ENCODE measurements at places on chromosomes 11 and 22.
A peak's percentile ranks its signal among the peaks of the same experiment; 100 is the strongest.

- no peak for DNase-seq
Observed at GRCh38 chr22:27856386-27856785, 54.8 kb upstream of the MN1 start.

DNA sequence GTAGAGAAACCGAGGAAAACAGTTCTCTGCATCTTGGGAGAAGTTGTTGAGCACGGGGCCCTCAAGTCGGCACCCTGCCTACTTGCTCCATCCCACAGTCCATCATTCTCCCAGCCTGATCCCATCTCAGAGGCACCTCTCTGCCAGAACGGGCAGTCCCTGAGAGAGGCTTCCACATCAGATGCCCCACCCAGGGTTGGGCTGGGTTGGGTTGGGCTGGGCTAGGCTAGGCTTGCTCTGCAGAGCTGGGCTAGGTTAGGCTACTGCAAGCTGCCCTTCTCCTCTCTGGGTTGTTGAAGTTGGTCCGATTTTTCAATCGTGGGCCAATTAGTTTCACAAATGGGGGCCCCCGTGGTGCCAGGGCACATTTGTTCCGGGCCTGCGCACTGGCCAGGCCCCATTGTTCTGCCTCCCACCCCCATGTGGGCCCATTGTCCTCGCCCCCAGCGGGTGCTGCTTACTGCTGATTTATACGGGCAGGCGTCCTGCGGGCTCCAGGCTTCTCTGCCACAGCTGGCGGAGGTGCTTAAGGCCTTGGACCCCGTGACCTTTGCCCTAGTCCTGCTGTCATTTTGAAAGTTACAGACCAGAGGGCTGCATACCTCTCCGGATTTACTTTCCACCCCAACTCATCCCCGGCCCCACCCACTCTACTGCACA lies 63.7 kb upstream of the NNMT start:
- DNase-seq = no peak

DNA sequence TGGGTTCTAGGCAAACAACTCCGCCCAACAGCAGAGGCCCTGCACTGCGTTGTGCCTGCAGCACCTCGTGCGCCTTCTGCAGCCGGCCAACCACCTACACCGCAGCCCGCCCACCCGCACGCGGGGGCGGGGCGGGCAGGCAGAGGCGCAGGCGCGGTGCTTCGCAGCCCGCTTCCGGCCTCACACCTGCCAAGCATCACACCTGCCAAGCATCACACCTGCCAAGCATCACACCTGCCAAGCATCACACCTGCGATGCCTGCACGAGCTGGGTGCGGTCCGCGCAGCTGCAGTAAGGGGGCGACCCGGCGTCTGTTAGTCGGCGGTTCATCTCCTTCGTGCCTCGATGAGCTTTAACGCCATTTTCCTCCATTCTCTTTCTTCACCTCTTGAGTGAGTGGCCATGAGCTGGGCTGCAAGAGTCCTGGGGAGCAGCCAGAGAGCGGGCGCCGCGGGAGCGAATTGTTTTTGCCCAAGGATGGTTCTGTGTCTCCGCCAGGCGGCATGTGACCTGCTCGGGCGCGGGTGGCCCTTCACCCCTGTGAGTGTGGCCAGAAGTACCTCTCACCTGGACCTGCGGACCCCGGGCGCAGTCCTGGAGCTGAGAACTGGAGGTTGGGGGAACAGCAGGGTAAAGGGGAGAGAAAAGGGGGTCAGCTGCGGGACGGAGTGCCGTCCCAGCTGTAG lies at the start of gene LDHAL6A:
TSS of gene LDHAL6A (plus strand) at position 171 of the 687 bp plus-strand sequence. CDS start 825 bp downstream, outside the sequence.
- no peak for DNase-seq

- no peak for DNase-seq
Observed at GRCh38 chr11:44749189-44749588, 22.4 kb downstream of the TSPAN18 start.

DNA sequence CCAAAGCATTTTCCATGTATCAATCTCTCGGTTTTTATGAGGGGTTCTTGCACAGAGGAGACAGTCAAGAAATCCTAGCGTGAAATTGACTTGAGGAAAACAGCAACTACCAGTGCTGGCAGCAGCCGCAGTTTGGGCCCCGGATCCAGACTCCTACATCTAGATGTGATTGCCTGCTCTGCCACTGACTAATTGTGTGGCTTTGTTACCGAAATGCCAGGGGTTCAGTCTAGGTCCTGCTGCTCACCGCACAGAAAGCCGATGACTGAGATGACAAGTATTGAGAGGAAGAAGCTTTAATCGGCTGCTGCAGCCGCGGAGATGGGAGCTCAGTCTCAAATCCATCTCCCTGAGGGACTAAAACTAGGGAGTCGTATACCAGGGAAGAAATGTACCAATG lies 8.2 kb upstream of the GLB1L3 start:
- no peak for DNase-seq

GRCh38 chr11:74017631-74018030 lies 8.7 kb upstream of the UCP3 start:
- DNase-seq = no peak

DNA sequence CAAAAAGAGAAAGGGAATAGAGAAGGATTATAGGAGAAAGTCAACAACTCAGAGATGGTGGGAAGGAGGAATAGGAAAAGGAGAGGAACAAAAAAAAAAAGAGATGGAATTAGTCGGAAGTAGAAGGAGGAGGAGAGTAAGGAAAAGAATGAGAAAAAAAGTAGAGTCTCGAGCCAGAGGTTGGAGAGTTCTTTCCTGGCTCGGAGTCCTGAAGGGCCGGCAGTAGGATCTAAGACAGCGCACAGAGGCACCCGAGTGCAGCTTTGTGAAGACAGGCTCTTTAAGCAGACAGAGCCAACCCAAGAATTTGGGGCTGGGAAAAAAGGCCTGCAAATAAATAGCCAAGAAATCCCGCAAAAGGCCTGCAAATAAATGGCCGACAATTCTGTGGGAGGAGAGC lies 170.4 kb upstream of the CCDC90B start:
- no peak for DNase-seq

GRCh38 chr11:34634694-34635062 lies 13.8 kb downstream of the EHF start:
- DNase-seq = no peak

DNA sequence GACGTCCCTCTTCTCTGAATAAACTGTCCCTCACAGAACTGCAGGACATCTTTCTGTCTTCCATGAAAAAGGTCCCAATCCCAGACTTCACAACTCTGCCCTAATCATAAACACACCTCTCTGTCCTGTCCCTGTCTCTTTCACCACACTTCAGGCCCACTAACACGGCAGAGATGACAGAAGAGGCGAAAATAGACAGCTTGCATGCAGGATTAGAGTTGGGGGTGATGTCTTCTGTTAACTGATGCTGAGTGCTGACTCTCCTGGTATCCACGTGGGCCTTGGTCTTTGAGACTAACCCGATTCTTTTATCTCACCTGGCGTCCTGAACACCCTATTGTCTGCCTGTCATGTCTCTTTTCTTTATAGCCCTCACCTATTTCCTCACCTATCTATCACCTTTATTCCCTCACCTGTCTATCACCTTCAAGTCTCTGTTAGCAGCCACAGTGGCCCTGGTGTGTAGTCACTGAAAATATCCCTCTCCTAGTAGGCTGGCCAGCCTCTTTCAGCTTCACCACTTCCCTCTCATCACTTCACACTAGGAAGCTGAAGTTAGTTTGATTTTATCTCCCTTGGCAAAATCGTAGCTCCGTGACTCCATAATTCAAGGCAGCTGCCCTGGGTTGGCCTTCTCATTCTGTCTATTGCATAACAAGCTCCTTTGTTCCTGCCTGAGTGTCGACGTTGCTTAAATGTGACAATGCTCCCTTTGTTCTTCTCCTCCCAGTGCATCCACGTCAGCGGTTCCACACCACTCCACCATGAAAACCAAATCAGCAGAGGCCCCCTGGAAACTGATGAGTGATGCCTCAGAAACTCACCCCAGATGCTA lies 30.6 kb upstream of the DRD2 start:
- no peak for DNase-seq

DNA sequence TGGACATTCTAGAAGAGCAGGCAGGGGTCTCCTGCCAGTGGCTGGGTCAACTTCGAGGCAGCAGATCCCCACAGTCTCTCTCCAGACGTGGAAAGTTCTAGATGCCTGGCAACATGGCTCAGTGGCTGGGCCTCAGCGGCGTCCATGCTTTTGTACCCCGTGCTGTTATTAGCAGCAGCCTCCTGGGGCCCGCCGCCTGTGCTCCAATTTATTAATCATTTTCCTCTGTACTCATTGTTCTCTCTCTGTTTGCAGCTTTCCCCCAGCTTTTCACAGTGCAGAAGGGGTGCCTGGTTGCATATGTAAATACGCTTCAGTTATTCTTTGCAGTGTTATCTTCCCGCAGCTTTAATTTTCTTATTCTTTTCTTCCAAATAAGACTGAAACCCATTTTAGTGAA lies 515.1 kb downstream of the TBC1D22A start:
- no peak for DNase-seq

- peak; percentile 67 for DNase-seq
Observed at GRCh38 chr11:57604296-57605027, 7.0 kb downstream of the SERPING1 start.

DNA sequence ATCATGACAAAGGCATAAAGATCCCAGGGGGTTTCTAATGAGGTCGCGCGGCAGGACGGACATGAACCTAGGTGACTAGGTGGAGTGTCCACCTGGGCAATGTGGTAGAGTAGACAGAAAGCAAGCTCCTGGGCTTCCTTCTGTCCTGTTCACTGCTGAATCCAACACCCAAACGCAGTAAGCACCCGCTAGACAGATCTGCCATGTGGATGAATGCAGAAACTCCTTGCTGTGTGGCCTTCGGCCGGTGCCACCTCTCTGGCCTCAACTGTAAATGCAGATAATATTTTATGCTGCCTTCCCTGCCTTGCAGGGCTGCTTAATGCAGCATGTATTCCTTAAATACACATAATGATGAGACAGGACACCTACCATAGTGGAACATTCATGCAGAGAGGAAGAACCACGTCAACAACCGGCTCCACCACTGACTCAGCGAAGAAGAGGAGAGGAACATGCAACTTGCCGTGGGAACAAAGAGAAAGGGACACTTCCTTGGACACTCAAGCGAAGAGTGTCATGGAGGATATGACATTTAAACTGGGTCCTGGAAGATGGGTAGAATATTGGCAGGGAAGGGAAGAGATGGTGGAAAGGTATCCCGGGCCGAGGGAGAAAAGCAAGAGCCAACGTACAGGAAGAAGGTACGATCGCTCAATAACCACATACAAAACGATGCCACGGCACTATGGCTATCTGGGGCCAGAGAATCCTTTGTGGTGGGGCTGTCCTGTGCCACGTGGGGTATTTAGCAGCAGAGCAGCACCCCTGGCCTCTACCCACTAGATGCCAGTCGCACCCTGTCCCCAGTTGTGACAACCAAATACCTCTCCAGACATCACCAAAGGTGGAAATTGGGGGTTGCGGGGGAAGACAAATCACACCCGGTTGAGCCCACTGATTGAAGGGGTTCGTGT lies 30.8 kb downstream of the MYH9 start:
- DNase-seq = no peak

DNA sequence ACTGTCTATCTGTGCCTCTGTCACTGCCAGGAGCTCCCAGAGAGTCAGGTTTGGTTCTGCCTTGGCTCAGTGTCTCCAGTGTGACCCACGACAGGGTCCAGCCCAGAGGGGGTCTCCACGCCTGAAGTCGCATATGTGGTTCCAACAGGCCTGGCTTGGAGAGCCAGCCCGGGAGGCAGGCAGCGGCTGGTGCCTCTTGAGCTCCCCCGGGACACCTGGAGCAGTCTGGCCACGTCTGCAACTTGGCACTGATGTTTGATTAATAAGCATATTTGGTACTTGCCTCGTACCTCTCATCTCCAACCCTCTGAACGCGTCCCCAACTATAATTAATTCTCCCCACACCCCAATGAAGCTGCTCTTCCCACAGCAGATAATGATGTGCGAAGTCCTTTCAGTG lies 31.7 kb upstream of the SHISAL1 start:
- no peak for DNase-seq

DNA sequence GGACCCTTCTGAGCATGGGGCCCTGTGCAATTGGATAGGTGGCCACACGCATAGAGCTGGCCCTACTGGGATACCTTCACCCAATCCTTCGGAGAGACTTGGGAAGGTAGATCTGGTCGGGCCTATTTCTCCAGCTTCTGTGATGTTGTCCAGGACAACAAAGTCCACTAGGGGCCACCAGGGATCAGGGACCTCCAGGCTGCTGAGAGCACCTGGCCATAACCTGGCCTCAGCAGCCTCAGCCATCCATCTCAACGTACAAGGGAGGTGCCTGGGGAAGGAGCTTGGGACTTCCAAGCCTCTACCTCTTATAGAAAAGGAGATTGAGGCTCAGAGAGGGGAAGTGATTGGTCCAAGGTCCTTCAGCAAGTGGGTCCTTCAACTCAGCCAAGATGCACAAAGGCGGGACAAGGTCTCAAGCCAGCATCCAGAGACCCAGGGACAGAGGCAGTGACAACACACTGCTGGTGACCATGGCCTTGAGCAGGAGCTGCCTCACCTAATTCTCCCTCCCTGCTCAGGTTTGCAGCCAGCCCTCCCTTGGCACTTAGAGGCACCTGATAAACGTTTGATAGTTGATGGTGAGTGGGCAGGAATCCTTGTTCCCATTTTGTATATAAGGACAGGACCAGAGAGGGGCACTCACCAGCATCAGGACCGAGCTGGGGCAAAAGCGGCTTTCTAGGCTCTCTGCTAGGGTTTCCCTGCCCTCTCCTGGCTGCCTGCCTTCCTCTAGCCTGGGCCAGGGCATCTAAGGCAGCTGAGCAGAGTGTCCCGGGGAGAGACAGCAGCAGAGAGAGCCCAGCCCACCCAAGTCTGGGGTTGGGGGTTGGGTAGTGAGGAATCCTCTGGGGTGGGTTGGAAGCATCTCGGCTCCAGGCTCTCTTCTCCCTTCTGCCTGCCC lies 4.5 kb downstream of the RAC2 start:
- DNase-seq = no peak

GRCh38 chr11:93489841-93490240 lies 53.4 kb downstream of the SMCO4 start:
- DNase-seq = no peak

All from KG1 (cell line).